ENCODE measurements at places on chromosomes 13 and 19.
A peak's percentile ranks its signal among the peaks of the same experiment; 100 is the strongest.

DNA sequence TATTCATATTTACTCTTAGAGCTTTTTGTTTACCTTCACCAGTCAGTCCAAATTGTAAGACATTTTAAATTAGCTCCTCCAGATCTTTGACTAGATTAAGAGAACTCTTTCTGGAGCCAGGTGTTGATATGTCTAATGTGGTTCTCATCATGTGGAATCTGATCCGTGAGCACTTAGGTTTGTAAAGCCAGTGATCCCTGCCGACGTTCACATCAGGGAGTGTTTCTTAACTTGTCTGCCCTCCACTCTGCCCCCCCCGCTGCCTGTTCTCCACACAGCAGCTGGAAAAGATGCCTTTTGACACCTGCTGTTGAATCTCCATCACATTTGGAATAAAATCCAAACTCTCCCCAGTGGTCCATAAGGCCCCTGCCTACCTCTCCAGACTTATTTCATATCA, 17.7 kb downstream of the METTL21C start:
- H3K36me3 ChIP-seq: peaks cover 47% of the 10 kb centered on the region
- DNase-seq: no peak
- H3K27me3 ChIP-seq: no peaks in the 10 kb centered on the region
- H3K27ac ChIP-seq: no peak overlapping the region
- H3K4me1 ChIP-seq: peaks cover 2% of the 10 kb centered on the region

DNA sequence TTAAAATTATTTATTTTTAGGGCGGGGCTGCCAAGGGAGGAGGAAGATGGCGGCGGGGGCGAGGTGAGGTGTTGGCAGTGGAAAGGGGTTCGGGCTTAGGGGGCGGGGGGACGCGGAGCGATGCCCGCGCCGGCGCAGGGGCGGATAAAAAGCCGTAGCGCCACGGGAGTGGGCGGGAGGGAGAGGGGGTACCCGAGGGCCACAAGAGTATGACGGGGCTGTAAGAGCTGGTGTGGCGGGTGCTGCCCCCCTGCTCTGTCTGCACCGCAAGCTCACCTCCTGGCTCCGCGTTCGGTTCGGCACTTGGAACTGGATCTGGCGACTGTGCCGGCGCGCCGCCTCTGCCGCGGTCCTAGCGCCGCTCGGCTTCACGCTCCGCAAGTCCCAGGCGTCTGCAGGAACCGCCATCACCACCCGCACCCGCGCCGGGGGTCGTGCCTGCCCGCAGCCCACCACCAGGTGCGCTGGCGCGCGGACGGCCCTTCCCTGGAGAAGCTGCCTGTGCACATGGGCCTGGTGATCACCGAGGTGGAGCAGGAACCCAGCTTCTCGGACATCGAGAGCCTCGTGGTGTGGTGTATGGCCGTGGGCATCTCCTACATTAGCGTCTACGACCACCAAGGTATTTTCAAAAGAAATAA, 265.2 kb upstream of the SGCG start:
- no peak overlapping the region for H3K4me3 ChIP-seq
- H3K27ac ChIP-seq: no peak overlapping the region
- no peaks in the 10 kb centered on the region for H3K4me1 ChIP-seq
- no peaks in the 10 kb centered on the region for H3K36me3 ChIP-seq
- no peaks in the 10 kb centered on the region for H3K27me3 ChIP-seq

DNA sequence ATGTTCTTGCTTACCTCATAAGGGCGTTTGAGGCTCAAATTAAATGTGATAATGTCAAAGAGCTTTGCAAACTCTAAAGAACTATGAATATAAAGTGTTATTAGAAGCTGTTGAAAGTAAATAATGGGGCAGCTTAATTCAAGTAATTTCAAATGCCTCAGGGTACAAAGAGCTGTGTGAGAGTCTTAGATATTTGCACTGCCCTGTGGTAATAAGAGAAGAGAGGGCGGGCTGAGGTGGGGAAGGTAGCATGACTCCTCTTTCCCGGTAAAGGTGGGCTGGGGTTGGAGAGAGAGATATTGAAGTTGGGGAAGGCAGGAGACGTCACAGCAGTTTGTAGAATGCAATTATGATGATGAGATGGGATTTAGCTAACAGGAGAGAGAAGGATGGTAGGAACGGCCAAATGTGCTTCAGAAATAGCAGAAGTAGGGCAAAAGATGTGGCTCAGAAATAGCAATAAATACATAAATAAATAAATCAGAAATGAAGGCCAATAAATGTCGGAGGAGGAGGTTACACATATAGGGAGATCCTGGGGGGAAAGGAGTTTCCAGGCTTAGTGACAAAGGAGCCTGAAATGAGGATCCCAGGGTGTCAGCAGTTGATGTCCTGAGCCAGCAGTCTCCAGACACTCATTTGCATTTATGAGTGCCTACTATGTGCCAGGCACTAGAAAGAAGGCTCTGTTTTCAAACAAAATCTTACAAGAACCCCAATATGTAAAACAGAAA, 35.7 kb upstream of the RCBTB2 start:
- H3K27me3 ChIP-seq: peaks cover 4% of the 10 kb centered on the region
- no peak overlapping the region for H3K4me3 ChIP-seq
- no peak for DNase-seq
- H3K4me1 ChIP-seq: peaks cover 16% of the 10 kb centered on the region

DNA sequence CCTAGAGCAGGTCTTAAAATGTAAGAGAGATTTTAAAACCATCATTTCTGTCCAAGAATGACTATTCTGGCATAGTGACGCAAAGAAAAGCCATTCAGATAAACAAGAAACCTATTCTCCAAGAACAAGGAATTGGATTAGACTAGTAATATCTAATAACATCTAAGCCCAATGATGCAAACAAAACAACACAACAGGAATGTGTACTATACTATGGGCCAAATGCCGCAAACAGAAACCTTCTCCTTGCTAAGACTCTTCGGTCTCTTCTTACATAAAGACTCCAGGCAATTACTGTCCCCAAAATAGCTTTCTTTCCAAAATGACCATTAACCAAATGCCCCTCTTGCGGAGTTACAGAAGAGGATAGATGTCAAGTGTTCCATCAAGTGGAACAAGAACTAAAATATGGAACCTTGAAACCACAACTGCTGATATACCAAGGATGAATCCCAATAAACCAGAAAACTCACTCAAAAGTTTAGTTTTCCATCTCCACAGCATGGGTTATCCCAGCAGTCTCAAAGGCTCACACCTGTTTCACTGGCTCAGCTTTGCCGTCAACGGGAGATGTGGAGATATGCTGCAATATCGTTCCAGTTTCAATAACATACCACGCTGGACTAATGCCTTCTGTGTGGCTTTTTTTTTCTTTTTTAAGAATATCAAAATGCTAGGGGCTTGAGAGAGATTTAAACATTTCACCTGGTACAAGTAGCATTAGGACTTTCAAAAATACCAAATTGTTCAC, 76.2 kb downstream of the FOXO1 start:
- peak overlapping the region; percentile 8 for H3K4me3 ChIP-seq
- DNase-seq: no peak
- H3K27me3 ChIP-seq: no peaks in the 10 kb centered on the region
- peak overlapping the region; percentile 27 for H3K27ac ChIP-seq
- no peaks in the 10 kb centered on the region for H3K36me3 ChIP-seq

DNA sequence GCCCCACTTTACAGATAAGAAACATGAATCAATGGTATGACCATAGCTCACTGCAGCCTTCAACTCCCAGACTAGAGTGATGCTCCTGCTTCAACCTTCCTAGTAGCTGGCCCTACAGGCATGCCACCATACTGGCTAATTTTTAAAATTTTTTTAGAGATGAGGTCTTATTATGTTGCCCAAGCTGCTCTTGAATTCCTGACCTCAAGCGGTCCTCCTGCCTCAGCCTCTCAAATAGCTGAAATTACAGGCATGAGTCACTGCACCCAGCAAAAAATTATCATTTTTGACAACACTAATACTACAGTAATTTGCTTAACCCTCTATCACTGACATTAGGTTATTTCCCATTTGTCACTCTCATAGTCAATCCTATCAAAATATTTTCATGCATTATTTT, 14.7 kb downstream of the CAB39L start:
- H3K36me3 ChIP-seq: peaks cover 12% of the 10 kb centered on the region
- H3K4me3 ChIP-seq: no peak overlapping the region
- no peak overlapping the region for H3K27ac ChIP-seq
- no peaks in the 10 kb centered on the region for H3K4me1 ChIP-seq

- no peaks in the 10 kb centered on the region for H3K27me3 ChIP-seq
- no peak for DNase-seq
- peaks cover 31% of the 10 kb centered on the region for H3K36me3 ChIP-seq
- no peak overlapping the region for H3K27ac ChIP-seq
- no peak overlapping the region for H3K4me3 ChIP-seq
Observed at GRCh38 chr13:41820581-41821237, 140.2 kb downstream of the VWA8 start.

DNA sequence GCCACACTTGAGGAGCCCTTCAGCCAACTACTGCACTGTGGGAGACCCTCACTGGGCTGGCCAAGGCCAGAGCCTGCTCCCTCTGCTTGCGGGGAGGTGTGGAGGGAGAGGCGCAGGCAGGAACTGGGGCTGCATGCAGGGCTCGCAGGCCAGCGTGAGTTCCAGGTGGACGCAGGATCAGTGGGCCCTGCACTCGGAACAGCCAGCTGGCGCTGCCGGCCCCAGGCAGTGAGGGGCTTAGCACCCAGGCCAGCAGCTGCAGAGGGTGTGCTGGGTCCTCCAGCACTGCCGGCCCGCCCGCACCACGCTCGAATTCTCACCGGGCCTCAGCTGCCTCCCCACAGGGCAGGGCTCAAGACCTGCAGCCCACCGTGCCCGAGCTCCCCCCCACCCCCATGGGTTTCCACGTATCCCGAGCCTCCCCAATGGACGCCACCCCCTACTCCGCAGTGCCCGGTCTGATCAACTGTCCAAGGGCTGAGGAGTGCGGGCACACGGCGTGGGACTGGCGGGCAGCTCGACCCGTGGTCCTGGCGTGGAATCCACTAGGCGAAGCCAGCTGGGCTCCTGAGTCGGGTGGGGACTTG, 1293.8 kb upstream of the PCDH9 start:
- no peak overlapping the region for H3K27ac ChIP-seq
- no peaks in the 10 kb centered on the region for H3K36me3 ChIP-seq
- H3K4me1 ChIP-seq: no peaks in the 10 kb centered on the region
- DNase-seq: no peak
- H3K4me3 ChIP-seq: no peak overlapping the region
- H3K27me3 ChIP-seq: no peaks in the 10 kb centered on the region

DNA sequence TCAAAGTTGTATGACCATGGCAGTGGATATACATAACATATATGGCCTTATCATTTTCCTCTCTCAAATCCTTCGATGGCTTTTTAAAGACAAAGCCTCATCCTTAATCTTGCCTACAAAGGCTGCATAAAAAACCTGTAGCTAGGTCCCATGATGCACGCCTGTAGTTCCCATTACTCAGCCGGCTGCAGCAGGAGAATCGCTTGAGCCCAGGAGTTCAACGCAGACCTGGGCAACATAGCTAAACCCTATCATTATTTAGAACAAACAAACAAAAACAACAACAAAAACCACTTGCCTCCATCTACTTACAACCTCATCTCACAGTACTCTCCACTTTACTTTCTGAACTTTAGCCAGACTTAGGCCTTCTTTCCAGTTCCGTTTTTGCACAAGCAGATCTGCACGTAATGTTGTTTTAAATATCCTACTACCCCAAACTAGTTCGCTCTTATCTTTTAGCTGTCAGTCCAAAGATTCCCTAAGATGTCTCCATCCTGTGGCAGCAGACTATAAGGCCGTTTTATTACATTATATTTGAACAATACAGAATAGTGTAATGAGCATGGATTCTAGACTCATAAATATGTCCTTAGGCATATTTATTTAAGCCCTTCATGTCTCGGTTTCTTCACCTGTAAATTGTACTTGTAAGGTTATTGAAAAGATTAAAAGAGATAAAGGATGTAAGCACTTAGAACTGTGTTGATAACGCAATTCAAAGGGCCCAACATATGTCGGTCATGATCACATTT, 969 bp upstream of the POMP start:
- peak overlapping the region; percentile 86 for H3K27ac ChIP-seq
- H3K4me3 ChIP-seq: peak overlapping the region; percentile 87
- no peak for DNase-seq
- H3K27me3 ChIP-seq: no peaks in the 10 kb centered on the region
- peaks cover 24% of the 10 kb centered on the region for H3K4me1 ChIP-seq

GRCh38 chr19:3504735-3505134, 1.4 kb upstream of the FZR1 start:
- peaks cover 7% of the 10 kb centered on the region for H3K36me3 ChIP-seq
- H3K4me3 ChIP-seq: no peak overlapping the region
- H3K27me3 ChIP-seq: no peaks in the 10 kb centered on the region
- peaks cover 55% of the 10 kb centered on the region for H3K4me1 ChIP-seq

GRCh38 chr13:37595162-37595561, 3.4 kb downstream of the POSTN start:
- no peaks in the 10 kb centered on the region for H3K36me3 ChIP-seq
- H3K4me1 ChIP-seq: no peaks in the 10 kb centered on the region
- DNase-seq: no peak
- no peak overlapping the region for H3K27ac ChIP-seq
- H3K27me3 ChIP-seq: no peaks in the 10 kb centered on the region

DNA sequence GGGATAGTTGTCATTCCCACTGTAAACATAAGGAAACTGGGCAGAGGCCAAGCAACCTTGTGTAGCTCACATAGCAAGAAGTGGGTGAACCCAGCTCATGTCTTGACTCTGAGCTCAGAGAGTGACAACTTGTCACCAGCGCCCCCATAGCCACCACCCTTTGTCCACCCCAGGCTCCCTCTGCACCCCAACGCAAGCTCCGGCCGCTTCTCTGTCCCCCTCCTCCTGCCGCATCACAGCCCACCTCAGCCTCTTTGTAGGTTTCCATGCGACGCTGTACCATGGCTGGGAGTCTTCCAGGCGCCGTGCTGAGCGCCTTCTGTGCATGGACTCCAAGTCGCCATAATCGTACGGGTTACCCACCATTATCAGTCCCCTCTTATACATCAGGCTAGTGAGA, 3.3 kb downstream of the GP6 start:
- DNase-seq: no peak
- H3K4me1 ChIP-seq: no peaks in the 10 kb centered on the region
- H3K27me3 ChIP-seq: no peaks in the 10 kb centered on the region

DNA sequence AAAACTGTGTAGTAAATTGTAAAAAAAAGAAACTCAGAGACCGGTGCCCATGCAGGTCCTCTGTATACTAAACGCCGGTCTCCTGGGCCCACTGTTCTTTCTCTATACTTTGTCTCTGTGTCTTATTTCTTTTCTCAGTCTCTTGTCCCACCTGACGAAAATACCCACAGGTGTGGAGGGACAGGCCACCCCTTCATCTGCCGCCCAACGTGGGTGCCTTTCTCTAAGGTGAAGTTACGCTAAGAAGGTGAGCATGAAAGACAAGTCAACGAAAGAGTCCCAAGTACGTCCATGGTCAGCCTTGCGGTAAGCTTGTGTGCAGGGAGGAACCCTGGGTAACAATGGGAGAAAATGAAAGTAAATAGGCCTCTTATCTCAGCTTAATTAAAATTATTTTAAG, 48.0 kb upstream of the WASF3 start:
- DNase-seq: no peak
- H3K27me3 ChIP-seq: no peaks in the 10 kb centered on the region
- H3K27ac ChIP-seq: no peak overlapping the region
- H3K4me1 ChIP-seq: no peaks in the 10 kb centered on the region
- H3K4me3 ChIP-seq: no peak overlapping the region

GRCh38 chr13:39317291-39317690, 279.0 kb downstream of the NHLRC3 start:
- DNase-seq: no peak
- H3K4me1 ChIP-seq: no peaks in the 10 kb centered on the region
- no peak overlapping the region for H3K27ac ChIP-seq
- no peaks in the 10 kb centered on the region for H3K36me3 ChIP-seq
- peaks cover 2% of the 10 kb centered on the region for H3K27me3 ChIP-seq
- H3K4me3 ChIP-seq: no peak overlapping the region

GRCh38 chr19:12656899-12657571, 9.5 kb downstream of the MAN2B1 start:
- H3K27ac ChIP-seq: no peak overlapping the region
- DNase-seq: no peak
- no peaks in the 10 kb centered on the region for H3K4me1 ChIP-seq
- H3K27me3 ChIP-seq: no peaks in the 10 kb centered on the region
- peaks cover 14% of the 10 kb centered on the region for H3K36me3 ChIP-seq

Data from T-cell (primary cell).